Astrocyte (in vitro differentiated cells and primary cell): ENCODE measurements at places on chromosomes 2 and 18.

DNA sequence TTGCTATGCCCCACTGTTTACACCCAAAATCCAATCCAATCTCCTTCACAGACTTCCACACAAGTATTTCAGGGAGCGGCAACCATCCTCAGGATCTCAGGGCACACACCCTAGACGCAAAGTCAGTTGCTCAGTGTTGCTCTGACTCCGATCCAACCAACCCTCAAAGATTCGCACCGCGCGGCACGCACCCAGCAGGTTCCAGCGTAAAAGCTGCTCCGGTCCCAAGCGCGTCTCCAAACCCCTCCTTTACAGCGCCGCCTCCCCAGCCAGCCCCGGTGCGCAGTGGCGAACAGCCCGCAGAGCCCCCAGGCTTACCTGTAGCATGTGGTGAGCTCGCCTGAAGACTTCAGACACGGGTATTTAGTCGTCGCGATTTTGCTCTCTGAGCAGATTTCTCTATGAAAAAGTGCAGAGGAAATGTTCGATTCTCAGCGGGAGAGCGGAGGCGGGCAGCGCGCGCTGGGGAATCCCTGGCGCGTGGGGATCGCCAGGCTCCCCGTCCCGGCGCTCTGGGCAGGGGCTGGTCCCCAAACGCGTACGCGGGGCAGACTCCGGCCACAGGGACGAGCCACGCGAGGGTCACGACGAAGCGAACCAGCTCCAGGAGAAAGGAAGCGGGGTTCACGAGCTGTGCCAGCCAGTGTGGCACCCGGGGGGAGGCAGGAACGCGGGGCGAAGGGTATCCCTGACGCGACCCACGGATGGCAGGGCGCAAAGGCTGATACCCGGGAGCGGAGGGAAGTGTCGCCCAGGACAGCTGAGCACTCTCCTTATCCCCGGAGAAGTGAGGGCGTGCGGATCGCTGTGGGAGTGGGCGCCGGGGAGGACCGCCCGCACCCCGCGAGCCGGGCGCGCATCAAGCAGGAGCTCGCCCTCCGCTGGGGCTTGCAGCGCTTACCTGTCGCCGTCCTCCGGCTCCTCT, 650 bp downstream of the CCBE1 start:
- DNase-seq: peak; percentile 59

DNA sequence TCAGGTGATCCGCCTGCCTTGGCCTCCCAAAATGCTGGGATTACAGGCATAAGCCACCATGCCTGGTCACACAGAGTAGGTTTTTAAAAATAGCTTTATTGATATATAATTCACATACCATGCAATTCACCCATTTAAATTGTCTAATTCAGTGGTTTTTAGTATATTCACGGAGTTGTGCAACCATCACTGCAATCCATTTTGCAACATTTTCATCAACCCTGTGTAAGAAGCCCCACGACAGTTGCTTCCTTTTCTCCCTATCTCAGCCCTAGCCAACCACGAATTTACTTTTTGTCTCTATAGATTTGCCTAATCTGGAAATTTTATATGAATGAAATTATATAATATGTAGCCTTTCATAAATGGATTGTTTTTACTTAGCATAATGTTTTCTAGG, 266.4 kb downstream of the NAPG start:
- no peak for DNase-seq

- DNase-seq: no peak
Measured at GRCh38 chr2:5145801-5146200, 546.4 kb upstream of the SOX11 start.

- no peak for DNase-seq
Measured at GRCh38 chr2:40242315-40242714, 209.6 kb downstream of the SLC8A1 start.

GRCh38 chr18:11324510-11324909, 175.1 kb upstream of the PIEZO2 start:
- no peak for DNase-seq
